ENCODE measurements at places on chromosomes 3 and 15.

- no peak for DNase-seq
These were observed 47.9 kb upstream of the CCDC80 start for GRCh38 chr3:112688819-112689218.

- no peak for DNase-seq
These were observed 58.0 kb upstream of the ULK4 start for GRCh38 chr3:42019953-42020260.

GRCh38 chr3:195113536-195114425 lies 157.2 kb downstream of the XXYLT1 start:
- DNase-seq, result no peak

DNA sequence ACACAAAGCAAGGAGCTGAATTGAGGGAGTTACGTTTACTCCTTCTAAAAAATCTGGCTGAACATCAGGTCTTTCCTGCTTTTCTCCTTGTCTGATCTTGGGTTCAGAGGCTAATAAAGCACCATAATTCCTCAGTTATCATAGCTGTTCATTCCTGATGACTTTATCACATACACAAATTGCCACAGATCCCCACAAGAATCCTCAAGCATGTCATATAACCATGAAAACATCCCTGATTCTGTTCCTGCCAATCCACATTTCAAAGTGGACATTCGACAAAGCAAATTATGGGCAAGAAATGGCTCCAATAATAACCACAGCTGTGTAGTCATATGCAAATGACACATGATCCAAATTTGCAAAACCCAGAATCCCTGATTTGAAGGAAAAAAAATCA lies 321.3 kb downstream of the MEX3B start:
- no peak for DNase-seq

DNA sequence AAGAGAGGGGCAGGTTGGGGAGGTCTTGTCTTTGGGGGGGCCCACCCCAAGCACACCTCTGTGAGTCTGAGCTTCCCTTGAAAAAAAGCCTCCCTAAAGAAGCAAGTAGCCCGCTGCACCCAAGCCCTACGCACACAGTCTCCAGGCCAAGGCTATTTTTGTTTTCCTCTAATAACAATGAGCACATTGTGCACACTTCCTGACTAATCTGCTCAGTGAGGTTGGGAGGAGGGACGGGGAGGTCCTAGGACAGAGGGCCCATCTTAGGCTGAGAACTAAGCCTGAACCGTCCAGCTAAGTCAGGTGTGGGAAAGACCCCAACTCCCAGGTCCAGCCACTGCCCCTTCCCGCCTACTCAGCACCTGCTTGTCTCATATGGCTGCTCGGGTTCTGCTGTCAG lies 87.2 kb downstream of the HMG20A start:
- DNase-seq, result peak; percentile 95

DNA sequence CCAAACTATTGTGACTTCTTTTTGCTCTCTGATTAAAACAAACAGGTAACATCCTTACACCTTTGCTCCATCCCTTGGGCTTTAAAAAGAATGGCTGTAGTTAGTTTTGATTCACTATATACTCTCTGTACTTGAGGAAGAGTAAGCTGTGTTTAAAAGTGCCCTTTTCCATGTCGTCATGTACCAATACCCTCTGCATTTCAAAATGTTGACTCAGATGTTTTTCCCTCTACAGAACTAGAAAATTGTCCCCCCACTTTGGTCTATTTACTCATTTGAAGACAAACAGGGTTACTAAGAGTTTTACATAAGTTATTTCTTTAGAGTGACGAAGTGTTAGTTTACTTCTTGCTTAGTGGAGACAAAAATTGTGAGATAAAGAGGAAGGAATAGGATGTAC lies 62.7 kb downstream of the TASOR start:
- DNase-seq, result no peak

DNA sequence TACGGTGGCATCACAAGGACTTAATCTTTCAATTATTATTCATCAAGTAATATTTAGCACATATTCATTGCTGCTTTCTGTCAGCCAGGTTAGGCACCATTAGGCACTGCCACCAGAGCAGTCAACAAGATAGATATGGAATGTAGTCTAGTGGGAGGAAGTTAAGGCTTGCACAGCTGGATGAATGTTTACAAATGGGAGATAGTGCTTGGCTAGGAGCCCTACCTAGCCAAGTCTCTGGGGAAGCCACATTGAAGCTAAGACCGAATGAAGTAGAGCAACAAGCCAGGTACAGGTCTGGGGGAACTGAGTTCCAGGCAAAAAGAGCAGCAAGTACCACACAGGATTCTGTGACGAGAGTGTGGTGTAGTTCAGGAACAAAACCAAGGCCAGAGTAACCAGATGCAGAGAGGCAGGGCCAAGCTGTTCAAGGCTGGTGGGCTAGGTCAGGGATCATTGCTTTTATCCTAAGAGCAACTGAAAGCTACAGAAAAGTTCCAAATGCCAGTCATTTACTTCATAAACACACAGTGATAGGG lies 33.4 kb upstream of the SCAANT1 start:
- no peak for DNase-seq

GRCh38 chr3:169660709-169661360 lies 2.7 kb downstream of the MECOM start:
- DNase-seq, result no peak

DNA sequence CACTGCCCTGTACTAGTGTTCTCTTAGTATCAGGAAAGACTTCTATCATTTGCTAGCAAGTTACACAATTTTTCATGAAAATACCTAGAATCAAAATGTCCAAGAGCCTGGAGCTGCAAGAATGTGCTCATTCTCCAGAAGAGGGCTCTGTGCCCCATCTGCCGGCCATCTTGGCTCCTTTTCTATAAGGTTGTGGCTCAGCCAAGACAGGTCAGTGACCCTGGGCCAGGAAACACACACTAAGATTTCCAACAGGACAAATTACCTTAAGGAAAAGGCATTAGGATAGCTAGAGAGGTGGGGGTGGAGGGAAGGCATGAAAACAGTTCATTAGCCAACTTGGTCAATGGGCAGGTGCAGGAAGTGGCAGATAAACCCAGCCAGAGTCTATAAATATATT lies 20.7 kb downstream of the TIMP4 start:
- DNase-seq, result no peak

DNA sequence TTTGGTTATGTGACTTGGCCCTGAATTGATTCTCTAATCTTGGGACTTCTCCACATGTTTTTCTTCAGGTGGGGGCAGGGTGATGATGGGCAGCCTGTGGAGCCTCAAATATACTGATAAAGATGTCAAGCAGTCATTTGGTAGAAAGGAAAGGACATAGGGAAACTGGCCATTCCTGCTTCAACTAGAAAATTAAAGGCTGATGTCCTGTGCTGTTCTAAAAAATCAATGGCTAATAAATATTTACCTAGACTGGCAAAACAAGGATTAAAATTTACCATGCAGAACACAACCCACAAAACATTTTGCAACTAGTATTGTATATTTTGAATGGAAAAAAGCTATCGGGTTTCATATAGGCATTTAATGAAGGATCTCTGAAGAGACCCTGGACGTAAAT lies 133.7 kb downstream of the GADL1 start:
- no peak for DNase-seq

DNA sequence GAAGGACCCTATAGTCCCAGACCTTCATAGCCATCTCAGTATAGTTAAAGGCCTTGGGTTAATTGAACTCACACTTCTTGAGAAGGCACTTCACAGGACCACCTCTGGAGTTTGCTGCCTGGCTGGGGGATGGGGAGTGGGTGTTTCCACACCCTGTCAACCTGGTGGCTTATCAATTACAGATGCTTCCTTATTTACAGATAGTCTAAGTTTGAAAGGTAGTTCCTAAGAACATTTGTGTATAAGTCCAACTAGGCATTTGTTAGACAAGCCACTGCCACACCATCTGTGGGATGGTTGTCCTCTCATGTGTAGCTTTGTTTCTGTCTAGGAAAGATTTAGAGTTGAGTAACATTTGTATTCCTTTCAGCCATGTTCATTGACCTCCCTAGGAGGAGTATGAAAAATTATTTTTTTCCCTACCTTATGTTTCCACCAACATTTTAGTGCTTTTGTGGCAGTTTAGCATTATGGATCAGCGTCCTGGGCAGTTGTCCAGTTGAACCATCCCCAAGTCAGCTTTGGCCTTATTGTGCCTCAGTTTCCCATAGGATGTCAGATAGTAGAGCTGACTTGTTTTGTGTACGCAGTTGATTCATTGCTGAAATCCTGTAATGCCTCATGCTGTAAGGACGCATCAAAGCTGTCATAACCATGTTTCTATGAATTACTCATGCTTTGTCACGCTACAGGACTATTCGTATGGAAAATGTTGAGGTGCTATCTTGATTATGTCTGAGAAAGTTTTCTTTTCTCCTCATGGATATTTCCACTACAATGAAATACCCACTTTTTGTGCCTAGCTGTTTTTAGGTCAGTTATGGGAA lies 21.2 kb upstream of the SIAH2 start:
- no peak for DNase-seq

- no peak for DNase-seq
These were observed 481.1 kb downstream of the ZNF385D start for GRCh38 chr3:21269882-21270281.

GRCh38 chr3:197877902-197878301 lies 72.1 kb upstream of the RPL35A start:
- DNase-seq, result no peak

DNA sequence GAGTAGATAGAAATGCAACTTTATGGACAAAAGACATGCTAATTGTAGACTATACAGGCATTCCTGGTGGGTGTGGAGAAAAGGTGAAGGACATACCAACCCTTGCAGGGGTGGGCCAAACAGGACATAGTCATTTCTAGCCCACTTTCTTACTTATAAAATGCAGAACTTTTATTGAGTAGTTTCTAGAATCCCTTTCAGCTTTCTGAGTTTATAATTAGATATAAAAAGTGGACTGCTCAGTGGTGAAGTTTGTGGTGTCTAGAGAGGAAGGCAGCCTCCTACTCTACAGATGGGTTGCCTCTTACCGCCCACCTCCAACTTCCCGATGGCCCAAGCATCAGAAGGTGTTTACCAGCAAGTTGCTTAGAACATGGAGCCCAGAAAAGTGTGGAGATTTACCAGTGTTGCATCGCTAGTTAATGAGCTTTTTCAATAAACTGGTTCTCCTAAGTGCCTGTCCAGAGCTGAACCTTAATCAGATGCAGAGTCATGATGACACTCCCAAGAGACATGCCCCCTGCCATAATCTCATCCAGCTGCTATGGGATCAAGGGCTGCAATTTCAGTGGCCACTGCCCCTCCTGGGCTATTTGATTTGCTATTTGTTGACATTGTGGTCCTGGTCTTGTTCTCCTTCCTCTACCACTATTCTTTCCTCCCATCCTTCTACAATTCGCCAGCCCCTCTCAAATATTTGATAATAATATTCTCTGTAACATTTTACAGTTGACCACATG lies 77.5 kb upstream of the STRIT1 start:
- DNase-seq, result no peak

- no peak for DNase-seq
These were observed 47.8 kb upstream of the CTSH start for GRCh38 chr15:78992416-78993256.

DNA sequence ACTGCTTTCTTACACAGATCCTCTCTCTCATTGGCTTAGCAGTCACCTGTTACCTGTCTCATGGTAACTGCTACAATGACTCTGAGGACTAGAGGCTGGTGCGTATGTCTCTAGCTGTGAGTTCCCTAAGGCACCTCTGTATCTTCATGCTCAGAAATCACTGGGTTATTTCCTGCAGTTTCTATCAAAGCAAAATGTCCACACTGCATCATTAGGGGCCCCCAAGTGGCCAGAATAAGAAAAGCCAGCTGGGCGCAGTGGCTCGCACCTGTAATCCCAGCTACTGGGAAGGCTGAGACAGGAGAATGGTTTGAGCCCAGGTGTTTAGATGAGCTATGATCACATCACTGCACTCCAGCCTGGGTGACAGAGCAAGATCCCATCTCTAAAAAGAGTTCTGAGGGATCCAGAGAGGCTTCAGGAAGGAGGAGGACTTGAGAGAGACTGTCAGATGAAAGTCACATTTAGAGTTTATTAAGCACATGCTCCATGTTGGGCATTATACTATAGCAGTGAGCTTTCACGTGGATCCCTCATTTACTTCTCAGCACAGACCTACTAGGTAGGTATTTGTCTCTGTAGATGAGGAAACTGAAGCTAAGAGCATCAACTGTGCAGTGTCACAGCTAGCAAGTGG lies 2.3 kb upstream of the VPS18 start:
- no peak for DNase-seq

- no peak for DNase-seq
These were observed 1.5 kb downstream of the MELTF start for GRCh38 chr3:197027896-197028727.

GRCh38 chr15:45550436-45550835 lies 27.9 kb upstream of the SLC30A4 start:
- no peak for DNase-seq

DNA sequence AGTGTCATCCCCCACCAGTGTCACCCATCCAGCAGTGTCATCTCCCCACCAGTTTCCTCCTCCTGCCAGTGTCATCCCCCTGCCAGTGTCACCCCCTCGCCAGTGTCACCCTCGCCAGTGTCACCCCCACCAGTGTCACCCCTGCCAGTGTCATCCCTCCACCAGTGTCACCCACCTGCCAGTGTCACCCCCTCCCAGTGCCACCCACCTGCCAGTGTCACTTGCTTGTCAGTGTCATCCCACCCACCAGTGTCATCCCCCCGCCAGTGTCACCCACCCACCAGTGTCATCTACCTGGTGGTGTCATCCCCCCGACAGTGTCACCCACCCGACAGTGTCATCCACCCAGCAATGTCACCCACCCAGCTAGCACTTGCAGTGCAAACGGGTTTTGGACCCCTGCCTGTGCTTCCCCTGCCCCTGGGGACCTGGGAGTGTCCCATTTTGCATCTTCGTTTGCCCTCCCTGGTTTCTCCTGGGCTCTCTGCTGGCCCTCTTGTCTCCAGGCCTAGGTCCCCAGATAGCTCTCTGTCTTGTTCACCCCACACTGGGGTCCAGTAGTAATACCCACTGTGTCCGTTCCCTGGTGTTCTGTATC lies 99.8 kb upstream of the PRR20G start:
- no peak for DNase-seq

GRCh38 chr15:88006146-88006545 lies 250.4 kb downstream of the NTRK3 start:
- DNase-seq, result no peak

DNA sequence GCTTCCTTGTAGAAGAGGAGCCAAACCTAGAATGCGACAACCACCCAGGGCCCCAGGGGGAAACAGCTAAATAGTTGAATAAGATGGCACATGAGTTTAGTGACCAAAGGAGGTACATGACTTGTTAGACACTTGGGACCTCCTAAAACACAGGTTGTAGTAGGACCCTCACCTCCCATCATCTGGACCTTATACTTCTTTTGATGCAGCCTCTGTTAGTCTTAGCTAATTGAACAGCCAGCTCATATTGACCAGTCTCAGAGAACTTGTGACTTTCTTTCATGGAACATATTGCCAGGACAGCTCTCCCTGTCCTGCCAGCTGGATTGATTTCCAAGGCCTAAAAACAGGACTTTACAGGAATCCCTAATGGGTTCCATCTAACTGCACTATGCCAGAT lies 45.0 kb downstream of the SPSB4 start:
- DNase-seq, result no peak

GRCh38 chr15:83697716-83698115 lies 43.8 kb downstream of the ADAMTSL3 start:
- no peak for DNase-seq

GRCh38 chr3:112143251-112143650 lies 10.2 kb upstream of the GCSAM start:
- DNase-seq, result no peak

- no peak for DNase-seq
These were observed 20.3 kb downstream of the CSRNP1 start for GRCh38 chr3:39133093-39133490.

Measured in globus pallidus (tissue), 1 donor.